NCI-H1694 (cell line): ENCODE measurements at places on chromosomes 2 and 18.

GRCh38 chr2:50108245-50108644, 923.7 kb downstream of the NRXN1 start:
- DNase-seq, result no peak

DNA sequence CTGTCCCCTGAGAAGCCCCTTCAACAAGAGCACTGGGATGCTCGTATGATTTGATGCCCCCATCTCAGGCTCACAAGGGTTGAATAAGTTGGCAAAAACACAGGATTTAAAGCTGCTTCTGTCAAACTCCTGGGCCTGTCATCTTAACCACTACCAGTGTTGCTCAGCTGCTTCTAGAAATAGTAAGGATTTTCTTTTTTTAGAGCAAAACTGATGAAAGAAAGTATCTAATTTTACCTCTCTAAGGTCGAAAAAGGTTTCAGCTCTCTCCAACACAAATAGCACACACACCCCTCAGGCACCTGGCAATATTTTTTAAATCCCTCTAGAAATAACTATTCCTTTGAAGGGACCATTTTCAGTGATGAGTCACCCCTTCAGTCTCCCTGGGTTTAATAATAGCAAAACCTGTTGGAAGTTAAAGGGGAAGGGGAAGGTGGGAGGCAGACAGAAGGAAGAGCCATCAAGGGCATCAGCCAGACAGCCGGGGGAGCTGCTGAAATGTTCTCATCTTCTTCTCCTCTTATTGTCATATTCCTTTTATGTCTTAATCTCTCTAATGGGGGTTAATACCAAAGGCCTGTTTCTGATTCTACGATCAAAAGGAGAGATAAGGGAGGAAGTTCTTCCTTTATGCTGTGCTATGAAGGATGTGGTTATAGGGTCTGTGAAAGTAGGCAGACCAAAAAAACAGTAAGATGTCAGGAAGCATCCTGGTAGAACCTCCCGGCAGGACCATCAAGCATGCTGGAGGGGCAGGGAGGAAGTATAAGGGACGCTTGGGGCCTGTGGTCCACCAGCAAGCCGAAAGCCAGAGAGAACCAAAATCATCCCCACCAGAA, 31.9 kb upstream of the SLC35G4 start:
- DNase-seq, result no peak

DNA sequence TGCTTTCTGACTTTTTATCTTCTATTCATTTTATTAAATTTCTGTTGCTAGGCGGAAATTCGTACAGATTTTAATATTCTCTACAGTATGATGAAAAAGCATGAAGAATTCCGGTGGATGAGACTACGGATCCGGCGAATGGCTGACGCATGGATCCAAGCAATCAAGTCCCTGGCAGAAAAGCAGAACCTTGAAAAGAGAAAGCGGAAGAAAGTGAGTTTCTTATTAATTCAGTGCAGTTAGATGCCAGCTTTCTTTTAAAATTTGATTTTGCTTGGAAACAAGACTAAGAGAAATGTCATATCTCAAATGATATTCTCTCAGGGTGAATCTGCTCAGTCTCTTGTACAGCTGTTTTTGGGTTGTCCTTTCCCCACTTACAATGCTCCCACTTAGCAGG, 84.3 kb downstream of the MGAT5 start:
- no peak for DNase-seq

- no peak for DNase-seq
Observed at GRCh38 chr2:133737242-133737993, 169.2 kb upstream of the NCKAP5 start.

DNA sequence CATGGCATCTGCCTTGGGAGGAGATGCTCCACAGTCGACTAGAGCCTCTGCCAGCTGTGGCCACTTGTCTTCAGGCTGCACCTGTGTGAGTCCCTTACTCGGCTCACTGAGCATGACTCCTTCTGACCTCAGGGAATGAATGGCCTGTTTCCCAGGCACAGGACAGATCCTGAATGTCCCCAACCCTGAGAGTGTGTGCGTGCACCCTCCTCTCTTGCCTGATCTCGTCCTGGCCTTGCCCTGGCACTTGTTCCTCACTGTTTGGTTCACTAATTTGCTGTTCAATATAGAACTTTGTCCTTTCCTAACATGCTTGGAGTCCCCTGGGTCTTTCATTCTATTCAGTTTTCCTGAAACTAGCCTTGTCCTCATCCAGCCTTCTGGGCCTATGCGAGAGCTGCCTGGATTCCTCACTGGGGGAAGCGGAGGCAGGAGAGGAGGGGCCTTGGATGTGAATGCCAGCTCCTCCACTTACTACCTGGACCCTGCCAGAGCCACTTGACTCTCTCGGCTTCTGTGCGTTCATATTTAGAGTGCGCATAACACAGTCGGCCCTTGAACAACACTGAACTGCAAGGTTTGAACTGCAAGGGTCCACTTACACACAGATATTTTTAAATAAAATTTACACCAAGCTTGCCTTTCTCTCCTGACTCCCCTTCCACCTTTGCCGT, 184.8 kb downstream of the ACKR3 start:
- no peak for DNase-seq

DNA sequence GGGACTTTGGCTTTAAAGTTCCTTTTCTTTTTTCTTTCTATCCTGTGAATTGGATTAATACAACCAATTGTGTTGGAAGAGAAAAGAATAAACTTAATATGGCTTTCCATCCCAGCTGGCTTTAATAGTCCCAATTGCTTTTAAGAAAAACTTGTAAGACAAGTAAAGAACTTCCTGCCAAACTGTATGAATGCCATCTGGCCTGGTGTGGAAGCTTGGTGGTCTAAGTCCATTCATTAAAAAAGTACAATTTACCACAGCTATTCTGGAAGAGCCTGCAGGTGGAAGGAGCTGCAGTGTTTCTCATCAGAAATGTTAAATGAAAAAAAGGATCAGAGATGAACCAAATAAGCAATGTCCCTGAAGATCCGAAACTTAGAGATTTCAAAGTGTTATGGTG, 103.9 kb downstream of the KLHL14 start:
- no peak for DNase-seq

GRCh38 chr2:53911434-53912189, 51.8 kb upstream of the GPR75 start:
- DNase-seq, result no peak

DNA sequence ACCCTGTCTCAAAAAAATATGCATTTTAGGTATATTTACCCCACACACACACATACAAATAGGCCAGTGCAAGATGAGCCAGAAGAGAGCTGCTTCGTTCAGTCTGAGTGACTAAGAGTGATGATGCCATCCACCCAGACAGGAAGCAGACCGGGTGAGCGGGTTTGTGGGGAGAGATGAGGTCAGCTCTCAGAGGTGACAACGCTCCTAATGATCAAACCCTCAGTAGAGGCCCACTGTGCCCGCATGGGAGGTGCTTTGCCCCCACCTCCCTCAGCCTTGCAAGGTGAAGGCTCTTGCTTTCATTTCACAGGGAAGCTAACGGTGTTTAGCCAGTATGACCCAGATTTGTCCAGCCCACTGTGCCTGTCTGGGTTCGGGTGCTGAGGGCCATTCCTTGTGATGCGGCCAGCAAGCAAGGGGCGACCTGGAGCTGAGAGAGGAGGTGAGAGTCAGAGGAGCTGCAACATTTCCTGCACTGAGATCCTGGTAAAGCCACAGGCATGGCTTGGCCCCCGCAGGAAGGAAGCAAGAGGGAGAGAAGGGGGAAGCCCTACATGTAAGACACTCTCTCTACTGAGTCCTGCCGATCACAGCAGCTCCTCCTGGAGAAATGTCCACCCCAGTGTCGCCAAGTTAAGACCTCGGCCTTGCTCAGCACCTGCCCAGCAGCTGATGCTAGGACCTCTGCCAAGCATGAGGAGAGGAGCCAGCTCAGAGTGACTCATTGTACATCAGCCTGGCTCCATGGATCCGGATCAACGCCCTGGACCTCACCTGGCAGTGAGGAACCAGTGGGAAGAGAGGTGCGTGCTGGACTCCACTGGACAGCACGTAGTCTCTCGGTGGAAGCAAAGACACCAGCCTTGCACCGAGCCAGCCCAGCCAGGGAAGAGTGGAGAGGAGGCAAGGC, 37.0 kb downstream of the NIFK start:
- no peak for DNase-seq

DNA sequence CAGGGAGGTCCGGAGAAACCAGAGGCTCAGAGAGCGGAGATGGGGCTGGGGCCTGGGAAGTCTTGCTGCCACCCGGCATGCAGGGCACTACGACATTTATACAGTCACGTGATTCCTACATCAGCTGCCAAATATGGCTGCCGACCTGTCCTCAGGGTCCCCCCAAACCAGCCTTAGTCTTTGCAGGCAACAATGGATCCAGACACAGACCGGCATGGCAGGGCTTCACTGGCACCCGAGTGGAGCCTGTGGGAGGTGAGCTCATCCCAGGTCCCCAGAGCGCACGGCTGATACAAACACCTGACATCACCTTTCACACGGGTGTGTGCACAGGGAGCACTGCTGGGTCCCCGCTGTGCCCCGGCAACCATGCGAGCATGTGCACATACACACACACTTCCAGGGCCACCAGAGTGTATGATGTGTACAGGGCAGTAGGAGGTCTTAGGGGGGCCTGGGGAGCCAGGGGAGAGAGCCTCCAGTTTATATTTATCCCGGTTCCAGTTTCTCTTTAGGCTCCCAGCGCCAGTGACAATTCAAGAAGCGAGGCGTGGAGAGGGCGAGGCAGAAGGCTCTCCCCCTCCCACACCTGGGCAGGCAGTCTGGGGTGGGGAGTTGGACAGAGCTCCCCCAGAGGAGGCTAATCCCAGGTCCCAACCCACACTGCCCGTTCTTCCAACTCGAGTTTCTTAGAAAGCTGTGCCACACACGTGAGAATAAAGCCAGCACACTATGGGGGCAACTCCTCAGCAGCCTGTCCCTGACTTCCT, 2.7 kb downstream of the SEMA4C start:
- no peak for DNase-seq

- DNase-seq, result no peak
Observed at GRCh38 chr2:240737958-240738357, 46.3 kb downstream of the AQP12A start.

DNA sequence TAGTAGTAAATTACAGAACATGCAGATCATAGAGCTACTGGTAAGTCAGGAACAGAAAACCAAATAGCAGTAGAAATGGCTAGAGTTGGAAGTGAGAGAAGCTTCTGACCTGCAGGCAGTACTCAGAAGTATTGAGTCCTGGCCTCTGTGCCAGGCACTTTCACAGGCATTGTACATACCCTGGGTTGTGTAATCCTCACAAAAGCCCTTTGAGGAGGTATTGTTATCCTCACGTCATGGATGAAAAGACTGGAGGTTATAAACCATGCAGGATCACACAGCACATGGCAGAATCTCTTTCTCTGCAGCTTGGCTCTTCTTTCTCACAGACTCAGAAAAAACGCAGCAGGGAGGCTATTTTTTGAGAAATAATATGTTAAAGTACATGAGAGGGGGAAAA, 789.3 kb upstream of the FAM98A start:
- no peak for DNase-seq

GRCh38 chr2:28665041-28665704, 86.5 kb upstream of the PPP1CB start:
- peak; percentile 76 for DNase-seq

GRCh38 chr2:6692819-6693218, 172.9 kb downstream of the CMPK2 start:
- DNase-seq, result no peak

DNA sequence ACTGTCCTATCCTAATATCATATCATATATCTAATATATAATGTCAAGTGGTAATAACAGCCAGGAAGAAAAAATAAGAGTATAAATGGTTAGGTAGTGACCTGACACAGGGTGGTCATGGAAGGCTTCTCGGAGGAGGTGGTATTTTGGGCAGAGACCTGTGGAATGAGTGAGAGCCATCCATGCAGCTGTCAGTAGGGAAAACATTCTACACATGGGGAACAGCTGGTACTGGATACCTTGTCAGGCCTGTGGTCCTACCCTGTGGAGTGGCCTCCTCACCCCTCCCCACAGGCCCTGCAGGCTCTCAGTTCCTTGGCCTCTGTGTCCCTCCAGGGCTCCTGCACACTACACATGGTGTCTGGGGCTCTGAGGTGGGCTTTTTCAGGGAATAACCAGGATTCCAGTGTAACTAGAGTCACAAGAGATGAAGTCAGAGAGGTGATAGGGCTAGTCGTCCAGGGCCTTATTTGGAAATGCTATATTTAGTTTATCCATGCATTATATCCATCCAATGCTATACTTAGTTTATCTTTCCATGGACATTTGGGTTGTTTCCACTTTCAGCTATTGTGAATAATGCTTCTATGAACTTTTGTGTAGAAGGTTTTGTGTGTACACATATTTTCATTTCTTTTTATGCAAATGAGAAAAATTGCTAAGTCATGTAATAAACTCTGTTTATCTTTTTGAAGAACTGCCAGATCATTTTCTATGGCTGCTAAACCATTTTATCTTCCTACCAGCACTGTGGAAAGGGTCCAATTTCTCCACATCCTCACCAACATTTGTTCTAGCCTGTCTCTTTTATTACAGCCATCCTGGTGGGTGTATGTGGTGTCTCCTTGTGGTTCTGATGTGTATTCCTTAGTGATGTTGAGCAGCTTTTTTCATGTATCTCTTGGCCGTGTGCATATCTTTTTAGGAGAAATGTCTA, 75.6 kb downstream of the TPGS2 start:
- DNase-seq, result no peak

GRCh38 chr2:119958670-119959268, 54.1 kb upstream of the EPB41L5 start:
- DNase-seq, result no peak

- DNase-seq, result no peak
Observed at GRCh38 chr18:23992089-23992940, 22.2 kb upstream of the TTC39C start.
